ENCODE measurements at places on chromosomes 12 and 14.

- no peak for DNase-seq
Observed at GRCh38 chr14:21993837-21994236, 320.2 kb upstream of the OR4E1 start.

- DNase-seq, result no peak
Observed at GRCh38 chr12:19199332-19199731, 69.8 kb downstream of the PLEKHA5 start.

- no peak for DNase-seq
Observed at GRCh38 chr14:97408937-97409815, 612.0 kb downstream of the VRK1 start.

- DNase-seq, result no peak
Observed at GRCh38 chr14:58667900-58668299, 30.1 kb downstream of the DACT1 start.

- no peak for DNase-seq
Observed at GRCh38 chr12:1575408-1576401, 18.7 kb downstream of the FBXL14 start.

DNA sequence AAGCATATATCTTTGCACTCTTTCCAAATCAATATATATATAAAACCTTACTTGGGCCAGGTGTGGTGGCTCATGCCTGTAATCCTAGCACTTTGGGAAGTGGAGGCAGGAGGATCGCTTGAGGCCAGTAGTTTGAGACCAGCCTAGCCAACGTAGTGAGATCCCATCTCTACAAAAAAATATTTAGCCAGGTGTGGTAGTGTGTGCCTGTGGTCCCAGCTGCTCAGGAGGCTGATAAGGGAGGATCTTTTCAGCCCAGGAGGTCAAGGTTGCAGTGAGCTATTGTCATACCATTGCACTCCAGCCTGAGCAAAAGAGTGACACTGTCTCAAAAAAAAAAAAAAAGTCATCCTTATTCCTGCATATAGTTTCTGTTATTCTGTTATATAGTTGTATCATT lies 14.4 kb downstream of the OS9 start:
- DNase-seq, result no peak

DNA sequence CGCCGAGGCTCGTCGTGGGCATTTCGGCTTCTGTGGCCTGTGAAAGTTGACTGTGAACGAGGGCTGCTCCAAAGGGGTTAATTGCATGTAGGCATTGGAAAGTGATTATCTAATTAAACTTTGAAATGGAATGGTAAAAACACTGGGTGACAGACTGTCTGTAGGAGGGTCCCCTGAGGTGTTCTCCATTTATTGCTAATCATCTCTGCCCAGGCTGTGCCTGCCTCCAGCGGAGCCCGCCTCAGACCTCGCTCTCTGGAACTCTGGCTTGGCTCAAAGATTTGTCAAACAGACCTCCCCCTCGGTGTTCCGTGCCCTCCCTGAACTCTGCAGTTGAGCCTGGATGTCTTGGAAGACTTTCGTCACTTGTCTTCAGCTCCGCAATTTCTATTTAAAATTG lies 50.2 kb upstream of the VRK1 start:
- DNase-seq, result no peak

GRCh38 chr12:121888083-121888477 lies 510 bp upstream of the PSMD9 start:
- DNase-seq, result no peak

DNA sequence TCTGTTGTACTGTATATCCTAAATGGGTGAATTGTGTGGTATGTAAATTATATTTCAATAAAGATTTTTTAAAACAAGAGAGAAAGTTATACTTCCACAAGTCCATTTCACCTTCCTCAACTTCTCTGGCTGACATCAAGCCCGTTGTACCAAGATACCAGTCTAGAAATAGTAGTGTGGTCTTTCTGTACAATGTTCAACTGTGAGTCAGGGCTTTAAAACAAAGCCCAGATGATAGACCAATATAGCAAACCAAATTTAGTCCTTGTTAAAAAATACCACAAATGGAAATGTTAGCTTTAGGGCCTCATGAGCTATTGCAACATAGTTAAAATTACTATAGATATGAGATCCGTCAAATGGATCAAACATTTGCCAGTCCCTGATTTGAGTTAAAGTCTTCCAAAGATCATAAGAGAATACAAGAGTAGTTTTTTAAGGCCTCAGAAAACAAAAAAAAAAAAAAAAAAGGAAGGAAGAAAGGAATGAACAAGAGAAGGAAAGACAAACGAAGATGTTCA lies 49.0 kb upstream of the EGLN3 start:
- DNase-seq, result no peak

DNA sequence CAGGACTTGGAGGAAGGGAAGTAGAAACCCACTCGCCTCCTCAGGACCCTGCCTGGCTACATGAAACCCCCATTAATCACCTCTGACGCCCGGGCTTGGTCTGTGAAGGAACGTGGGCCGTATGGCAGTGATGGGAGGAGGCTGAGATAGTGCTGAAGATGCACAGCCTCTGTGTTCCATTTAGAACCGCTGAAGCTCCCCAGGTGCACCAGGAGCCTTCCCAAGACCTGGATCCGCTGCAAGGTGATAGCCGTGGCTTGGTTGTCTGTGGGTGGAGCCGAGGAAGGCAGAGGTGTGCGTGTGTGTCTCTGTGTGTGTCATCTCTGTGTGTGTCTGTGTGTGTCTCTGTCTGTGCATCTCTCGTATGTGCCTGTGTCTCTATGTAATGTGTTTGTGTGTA lies 293.1 kb downstream of the CACNA1C start:
- DNase-seq, result no peak

DNA sequence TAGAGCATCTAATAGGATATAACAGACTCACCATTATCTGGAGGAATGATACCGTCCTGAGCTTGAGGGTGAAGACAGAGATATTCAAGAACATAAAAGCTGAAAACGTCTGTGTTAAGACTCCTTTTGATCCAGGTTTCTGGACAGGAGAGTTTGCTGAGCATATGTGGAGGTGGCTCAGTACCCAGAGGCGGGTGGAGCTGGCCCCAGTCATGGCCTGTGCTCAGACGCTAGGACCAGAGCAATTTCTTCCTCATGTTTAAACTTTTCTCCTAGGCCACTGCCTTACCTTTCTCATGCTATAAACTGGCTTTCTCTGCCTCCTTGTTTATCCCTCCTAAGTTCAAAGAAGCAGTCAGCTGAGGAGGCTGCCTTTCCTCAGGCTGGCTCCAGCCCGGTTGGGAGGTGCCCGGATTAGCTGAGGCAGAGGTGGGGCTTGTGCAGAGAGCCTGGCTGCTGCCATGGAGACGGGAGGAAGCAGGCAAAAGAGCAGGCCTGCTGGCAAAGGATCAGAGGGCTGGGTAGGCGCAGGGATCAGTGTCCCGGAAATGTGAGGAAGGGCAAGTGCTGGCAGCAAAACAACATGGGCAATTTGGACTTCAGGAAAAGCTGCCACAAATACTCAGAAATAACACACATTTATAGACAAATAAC lies 13.7 kb downstream of the COA8 start:
- DNase-seq, result peak; percentile 85

DNA sequence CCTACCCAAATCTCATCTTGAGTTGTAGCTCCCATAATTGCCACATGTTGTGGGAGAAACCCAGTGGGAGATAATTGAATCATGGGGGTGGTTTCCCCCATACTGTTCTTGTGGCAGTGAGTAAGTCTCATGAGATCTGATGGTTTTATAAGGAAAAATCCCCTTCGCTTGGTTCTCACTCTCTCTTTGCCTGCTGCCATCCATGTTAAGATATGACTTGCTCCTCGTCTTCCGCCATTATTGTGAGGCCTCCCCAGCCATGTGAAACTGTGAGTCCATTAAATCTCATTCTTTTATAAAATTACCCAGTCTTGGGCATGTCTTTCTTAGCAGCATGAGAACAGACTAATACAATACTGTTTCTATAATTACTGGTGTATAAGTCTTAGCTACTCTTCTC lies 6.5 kb upstream of the BCAT1 start:
- no peak for DNase-seq

DNA sequence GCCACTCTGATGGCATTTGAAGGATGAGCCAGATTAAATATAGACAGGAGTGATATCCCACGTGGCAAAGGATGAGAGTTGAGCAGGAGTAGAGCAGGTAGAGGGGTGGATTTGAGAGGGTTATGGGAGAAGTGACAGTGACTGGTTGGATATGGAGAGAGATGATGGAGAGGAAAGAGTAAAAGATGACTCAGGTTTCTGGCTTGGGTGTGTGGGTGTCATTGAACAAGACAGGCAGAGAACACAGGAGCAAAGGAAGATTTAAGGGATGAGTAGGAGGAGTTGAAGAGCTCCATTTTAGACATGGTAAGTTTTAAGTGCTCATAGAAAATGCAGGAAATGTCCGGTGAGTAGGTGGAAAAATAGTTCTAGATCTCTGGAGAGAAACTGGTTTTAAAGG lies 136.9 kb downstream of the EGLN3 start:
- DNase-seq, result no peak

DNA sequence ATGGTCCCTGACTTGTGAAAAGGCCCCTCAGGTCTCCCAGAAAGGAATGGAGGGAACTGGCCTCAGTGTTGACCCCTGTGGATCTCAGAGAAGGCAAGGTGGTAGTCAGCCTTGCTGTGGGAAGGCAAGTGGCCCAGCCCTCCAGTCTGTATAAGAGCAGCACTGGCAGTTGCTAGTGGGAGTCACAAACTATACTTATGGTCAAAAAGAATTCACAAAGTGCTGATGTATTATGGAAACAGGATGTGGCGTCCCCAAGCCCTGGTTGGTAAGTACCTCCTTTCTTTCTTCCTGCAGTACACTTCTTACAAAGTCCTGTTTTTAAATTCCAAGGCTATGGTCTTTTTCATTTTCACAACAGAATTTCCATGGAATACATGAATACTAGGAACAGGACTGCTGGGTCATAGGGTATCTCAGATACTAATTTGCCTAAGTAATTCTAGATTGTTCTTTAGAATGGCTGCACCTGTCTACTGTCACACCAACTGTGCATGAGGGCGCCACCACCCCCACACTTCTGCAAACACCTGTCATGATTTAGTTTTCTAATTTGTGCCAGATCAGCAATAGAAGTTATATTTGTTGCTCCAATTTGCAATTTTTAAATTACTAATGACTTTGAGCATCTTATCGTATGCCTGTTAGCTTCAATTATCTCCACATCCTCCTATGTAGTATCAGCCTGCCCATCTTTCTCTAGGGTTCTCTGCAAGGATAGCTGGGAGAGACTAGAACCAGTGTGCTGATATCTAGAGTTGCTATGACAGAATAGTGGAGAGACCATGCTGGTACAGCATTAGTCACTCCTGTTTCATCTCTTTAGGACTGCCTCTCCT lies 40.7 kb upstream of the TMEM263 start:
- DNase-seq, result no peak

DNA sequence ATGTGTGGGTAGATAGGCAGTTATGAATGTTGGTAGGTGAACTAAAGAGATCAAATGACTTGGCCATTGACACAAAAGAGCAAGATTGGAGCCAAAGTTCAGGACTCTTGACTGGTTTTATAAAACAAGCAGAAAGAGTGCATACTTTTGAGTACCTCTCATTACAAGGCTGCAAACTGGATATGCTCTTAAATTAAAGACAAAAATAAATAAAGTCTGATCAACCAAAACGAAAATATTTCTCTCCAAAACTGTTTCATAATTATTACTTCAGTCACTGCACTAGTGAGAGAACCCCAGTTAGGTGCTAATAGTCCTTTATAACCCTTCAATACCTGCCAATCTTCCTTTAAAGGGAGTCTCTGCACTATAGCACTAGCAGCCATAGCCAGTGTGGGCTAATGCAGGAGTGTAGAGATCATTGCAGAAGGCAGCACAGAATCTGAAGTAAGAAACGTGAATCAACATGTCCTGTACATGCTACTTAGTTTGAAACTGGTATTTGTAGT lies 147.1 kb downstream of the FOXA1 start:
- peak; percentile 57 for DNase-seq

Measured in DMS79 treated with DMSO at 0.1 percent for 48 hours (cell line).